CD4-positive, alpha-beta T cell treated with Interleukin-12 subunit alpha and Interleukin-12 subunit beta, for 1 hour (primary cell): ENCODE measurements at places on chromosomes 4 and X.

DNA sequence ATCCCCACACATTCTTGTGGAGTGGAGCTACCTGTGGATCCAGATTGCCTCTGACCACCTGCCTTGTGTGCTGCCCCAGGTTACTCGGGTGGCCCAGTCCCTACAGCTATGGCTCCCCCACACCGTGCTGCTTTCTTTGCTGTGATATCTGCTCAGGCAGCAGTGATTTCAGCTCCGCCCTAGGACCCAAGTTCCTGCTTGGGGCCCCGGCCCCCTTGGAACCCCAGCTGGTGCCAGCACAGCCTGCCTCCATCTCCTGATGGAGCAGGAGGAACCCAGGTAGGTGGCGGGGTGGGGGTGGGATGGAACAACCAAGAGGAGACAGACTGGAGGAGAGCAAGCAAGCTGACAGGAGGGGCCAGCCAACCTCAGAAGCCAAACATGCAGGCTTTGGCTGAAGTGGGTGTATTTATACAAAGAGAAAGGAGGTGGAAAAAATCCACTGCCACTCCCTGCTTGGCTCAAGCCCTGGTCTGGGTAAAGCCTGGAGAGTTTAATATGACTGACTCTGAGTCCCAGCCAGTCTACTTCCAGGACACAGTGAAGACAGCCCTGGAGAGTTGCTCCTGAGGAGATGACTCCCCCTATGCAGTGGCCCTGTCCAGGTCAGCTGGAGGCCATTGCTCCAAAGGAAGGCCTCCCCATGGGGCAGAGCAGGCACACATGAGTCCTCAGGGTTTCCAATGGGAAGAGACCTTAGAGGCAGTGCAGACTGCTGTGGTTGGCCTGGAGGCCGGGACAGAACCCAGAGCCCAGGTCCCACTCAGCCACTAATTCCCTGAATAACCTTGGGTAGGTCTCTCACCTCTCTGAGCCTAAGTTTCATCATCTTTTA lies 197.1 kb upstream of the MAMLD1 start:
- DNase-seq, result no peak

DNA sequence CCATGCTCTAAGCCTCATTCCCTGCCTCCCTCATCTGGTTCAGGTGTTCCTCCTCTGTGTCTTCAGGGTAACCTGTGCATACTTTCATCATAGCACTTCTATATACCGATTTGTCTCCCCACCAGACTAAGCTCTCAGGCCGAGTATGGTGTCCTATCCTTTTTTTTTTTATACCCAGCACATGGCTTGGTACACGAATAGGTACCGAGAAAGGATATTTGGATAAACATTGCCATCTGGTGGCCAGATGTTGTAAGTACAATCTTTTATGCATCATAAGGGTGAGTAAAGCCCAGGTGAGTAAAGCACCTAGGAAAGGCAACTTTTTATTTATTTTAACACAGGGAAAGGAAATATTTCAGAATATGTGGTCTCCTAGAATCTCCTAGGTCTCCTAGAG lies 68.4 kb downstream of the MID2 start:
- DNase-seq, result peak; percentile 62

DNA sequence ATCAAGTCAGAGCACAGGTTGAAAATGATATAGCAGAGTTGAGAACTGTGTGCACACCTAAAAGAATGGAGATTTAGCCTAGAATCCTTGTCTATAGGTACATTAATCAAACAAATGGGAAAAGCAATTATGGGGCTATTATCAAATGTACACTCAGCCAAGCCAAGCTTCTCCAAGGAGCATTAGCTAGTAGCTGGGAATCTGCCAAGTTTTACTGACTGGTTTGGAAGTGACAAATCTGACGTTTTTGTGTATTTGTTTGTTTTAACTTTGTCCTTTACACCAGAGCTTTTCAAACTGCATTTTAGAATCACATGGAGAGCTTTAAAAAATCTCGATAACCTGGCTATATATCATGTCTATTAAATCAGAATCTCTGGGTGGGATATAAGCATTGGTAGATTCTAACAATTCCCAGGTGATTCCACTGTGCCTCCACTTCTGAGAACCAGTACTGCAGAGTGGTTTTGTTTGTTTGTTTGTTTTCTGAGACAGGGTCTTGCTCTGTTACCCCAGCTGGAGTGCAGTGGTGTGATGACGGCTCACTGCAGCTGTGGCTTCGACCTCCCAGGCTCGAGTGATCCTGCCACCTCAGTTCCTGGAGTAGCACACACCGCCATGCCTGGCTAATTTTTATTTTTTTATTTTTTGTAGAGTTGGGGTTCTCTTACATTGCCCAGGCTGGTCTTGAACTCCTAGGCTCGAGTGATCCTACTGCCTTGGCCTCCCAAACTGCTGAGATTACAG lies 279.8 kb downstream of the UNC5C start:
- no peak for DNase-seq

- DNase-seq, result no peak
Observed at GRCh38 chr4:14403132-14403531, 599.1 kb upstream of the CPEB2 start.

DNA sequence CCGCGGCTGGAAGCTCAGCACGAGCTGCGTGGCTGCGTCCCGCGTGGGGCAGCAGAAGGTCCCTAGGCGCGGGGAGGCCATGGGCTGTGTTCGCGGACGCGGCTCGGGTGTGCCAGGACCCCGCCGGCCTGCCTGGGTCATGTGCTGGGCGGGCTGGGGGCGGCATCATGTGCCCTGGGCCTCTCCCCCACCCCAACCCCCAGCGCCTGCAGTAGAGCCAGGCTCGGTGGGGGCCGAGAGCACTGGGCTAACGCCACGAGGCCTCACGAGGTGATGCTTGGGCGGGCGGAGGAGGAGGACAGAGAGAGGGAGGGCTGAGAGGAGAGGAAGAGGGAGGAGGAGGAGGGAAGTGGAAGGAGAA lies at the start of gene GPR143:
TSS of gene GPR143 (minus strand) at position 111 of the 361 bp plus-strand sequence. CDS start at position 81, 30 bp downstream.
- DNase-seq, result no peak

GRCh38 chr4:123546573-123547060 lies 150.0 kb downstream of the SPRY1 start:
- no peak for DNase-seq

GRCh38 chr4:85842540-85842939 lies 367.6 kb downstream of the ARHGAP24 start:
- no peak for DNase-seq

DNA sequence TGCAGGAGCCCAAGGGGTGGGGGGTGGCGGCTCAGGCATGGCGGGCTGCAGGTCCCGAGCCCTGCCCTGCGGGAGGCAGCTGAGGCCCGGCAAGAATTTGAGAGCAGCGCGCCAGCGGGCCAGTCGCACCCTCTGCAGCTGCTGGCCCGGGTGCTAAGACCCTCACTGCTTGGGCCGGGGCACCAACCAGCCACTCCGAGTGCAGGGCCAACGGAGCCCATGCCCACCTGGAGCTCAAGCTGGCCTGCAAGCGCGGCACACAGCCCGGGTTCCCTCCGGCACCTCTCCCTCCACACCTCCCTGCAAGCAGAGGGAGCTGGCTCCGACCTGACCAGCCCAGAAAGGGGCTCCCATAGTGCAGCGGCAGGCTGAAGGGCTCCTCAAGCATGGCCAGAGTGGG lies 758.2 kb upstream of the INTU start:
- no peak for DNase-seq

GRCh38 chr4:110902500-110902899 lies 279.6 kb upstream of the PITX2 start:
- no peak for DNase-seq

- DNase-seq, result peak; percentile 87
Observed at GRCh38 chrX:154398668-154399526, 720 bp downstream of the RPL10 start.

DNA sequence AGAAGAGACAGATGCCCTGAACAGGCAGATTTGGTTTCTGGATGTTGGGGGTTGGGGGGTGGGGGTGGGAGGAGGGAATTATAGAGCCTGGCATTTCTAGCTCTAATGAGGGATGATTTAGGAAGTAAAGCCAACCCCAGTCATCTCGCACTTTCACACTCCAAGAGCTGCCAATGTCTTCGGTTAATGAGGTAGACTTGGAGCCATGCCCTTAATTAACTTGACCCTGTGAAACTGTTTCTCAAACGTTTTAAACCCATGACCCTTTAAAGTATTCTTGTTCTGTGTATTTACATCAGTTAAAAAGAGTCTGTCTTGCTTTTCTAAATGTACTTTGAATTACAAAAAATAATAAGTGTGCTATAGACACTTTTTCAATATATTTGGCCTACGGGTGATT lies 466.9 kb downstream of the FAT4 start:
- DNase-seq, result no peak

GRCh38 chr4:102780476-102781144 lies 19.8 kb upstream of the MANBA start:
- DNase-seq, result no peak

DNA sequence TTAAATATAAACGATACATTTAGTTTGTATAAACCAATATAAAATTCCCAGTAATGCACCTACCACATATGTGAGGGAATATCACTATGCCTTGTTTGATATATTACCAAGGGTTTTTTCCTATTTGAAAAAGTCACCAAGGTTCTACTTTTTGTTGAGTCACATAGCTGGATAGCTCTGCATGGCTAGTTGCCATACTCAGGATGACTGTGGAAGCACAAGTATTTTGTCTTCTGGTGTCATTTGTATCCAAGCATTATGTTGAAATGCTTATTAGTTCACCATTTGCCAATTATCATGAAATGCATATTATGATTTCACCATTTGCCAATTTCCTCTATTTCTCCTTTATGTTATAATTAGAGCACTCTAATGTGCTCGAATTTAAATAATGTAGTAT lies 162.7 kb upstream of the TTC29 start:
- DNase-seq, result no peak

GRCh38 chrX:643911-644303 lies 13.3 kb downstream of the SHOX start:
- no peak for DNase-seq

DNA sequence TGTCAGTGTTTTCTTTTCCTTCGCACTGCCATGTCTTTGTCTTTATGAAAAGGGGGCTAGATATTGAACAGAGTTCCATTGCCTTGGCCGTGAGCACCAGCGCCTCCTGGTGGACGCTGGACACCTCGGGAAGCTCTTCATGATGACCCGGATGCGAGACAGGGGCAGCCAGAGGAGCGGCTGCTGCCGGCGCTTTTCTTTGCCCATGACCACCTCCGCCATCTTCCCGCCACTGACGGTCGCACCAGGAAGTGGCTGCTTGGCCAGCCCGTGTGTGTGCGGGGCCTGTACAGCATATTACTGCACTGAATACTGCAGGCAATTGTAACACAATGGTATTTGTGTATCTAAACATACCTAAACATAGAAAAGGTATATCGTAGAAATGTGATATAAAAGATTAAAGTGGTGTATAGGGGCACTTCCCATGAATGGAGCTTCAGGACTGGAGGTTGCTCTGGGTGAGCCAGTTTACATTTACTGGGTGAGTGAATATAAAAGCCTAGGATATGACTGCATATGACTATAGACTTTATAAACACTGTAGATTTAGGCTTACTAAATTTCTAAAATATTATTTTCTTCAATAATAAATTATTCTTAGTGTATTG lies 15.8 kb upstream of the GRIA2 start:
- DNase-seq, result no peak

DNA sequence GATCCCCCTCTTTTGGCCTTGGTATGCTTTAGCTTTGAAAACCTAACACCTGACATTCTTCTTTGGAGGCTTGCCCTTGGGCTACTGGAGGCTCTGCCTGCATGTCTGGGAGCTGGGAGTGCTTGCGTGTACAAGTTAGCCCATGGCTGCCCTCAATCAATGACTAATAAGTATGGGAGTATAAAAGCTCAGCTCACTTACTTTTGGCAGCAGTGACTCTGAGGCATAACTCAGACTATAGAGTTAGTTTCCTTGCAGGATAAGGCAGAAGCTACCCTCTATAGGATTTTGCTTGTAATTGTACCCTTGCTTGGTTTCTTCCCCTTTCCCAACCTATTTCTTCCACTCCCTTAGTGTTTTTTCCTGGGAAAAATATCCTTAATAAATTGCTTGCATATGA lies 247.9 kb downstream of the PPP1R2C start:
- no peak for DNase-seq

- DNase-seq, result no peak
Observed at GRCh38 chr4:2217726-2218125, 24.2 kb downstream of the HAUS3 start.

DNA sequence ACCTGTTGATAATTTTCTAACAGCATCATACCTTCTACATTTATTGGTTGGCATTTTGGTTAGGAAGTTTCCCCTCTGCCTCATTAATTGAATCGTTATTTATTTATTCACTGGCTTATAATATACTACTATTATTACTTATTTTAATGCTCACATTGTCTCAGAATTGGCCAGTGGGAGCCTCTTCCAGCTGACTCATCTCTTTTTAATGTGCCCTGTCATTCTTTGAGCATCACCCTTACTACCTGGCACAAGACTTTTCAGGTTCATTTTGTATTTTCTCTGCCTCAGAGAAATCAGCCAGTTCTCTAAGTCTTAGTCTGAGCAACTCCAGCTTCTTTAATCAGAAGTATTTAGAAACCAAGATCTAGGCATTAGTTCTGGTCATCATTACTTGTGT lies 60.3 kb upstream of the PRRG3 start:
- DNase-seq, result no peak

DNA sequence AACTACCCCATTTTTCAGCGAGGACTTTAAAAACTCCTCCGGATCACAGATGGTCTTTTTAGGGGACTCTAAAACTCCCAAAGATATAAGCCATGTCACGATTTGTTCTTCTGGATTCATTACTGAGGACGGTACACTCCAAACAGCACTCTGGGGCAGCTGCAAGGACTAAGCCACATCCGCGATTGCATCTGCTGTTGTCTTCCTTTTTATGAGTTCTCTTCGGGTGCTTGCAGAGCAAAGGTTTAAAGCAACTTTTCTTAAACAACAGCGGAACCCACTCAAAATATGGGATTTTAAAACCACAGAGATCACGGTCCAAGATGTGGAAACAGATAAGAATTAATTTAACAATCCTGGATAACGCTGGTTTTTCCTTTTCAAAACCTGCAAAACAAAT lies at the start of gene ARHGEF6:
TSS of gene ARHGEF6 (minus strand) at position 170 of the 400 bp plus-strand sequence. CDS start at position 120, 50 bp downstream.
- DNase-seq, result peak; percentile 47

DNA sequence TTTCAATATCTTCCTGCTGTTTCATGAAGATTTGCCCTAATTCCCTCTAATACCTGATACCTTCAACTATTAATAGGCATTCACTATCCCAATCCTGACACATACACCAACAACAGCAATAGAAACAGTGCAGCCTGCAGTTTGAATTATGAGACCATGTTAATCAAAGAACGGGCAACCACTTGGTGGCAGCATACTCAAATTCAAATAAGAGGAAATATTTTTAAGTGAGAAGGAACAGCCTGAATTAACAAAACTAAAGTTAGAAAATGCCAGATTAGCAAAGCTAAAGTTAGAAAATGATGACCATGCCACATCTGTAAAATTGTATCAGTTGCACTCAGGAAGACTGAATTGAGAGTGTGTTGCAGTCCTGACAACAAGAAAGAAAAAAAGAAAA lies 204.9 kb downstream of the SMARCA1 start:
- DNase-seq, result no peak

GRCh38 chrX:74449322-74449936 lies 28.1 kb downstream of the SLC16A2 start:
- DNase-seq, result peak; percentile 22

- no peak for DNase-seq
Observed at GRCh38 chr4:96097040-96097607, 257.2 kb downstream of the PDHA2 start.

- DNase-seq, result no peak
Observed at GRCh38 chr4:61200916-61201526, 895 bp downstream of the ADGRL3 start.

GRCh38 chr4:109969087-109969486 lies 56.4 kb downstream of the EGF start:
- no peak for DNase-seq
